ENCODE measurements at places on chromosomes 6 and 20.

DNA sequence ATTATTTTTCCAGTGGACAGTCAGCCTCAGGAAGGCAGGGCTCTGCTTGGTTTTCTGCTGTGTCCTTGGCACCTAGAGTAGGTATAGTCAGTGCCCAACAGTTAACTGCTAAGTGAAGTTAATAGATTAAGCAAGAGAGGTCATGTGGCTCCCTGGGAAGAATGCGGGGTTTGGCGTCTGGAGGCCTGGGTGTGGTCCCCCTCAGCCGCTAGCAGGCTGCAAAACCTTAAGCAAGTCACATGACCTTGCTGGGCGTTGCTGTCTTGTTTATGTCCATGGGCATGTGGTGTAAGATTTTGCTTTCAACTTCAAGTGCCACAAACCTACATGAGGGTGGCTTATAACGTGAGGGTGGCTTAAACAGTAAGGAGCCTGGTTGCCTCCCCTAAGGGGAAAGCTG is 75.5 kb upstream of the SCP2D1 start:
- no peak for DNase-seq

DNA sequence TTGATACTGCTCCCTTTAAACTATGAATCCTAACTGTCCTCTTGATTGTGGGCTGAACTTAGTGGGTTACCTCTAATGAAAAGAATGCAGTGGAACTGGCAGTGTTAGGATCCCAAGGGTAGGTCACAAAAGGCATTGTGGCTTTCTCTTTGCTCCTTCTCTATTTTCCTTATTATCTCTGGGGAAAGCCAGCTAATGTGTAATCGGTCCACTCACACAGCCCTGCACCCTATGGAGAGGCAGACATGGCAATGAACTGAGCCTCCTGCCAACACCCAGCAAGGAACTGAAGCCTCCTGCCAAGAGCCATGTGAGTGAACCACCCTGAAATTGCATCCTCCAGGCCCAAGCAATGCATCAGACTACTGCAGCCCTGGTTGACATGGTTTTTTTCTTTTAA is 24.6 kb upstream of the ZNF133 start:
- DNase-seq: no peak

DNA sequence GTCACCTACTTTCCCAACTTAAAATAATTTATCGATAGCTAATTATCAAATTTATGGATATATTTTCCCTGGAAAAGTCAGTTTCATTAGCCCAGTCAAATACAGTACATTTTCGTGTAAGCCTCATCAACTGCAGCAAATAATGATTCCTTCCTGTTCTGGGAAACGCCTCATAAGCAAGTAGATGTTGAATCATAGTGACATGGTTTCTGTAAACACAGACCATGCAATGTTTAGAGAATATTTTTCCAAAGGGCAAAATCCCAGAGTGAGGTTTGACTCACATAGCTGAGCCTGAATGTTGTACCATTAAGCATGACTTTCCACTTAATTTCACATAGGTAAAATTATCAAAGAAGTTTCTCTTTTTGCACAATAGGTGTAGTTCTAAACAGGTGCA is 16.7 kb upstream of the VNN1 start:
- peak; percentile 73 for DNase-seq

GRCh38 chr6:68639826-68640490 is 4.9 kb downstream of the ADGRB3 start:
- DNase-seq: no peak

DNA sequence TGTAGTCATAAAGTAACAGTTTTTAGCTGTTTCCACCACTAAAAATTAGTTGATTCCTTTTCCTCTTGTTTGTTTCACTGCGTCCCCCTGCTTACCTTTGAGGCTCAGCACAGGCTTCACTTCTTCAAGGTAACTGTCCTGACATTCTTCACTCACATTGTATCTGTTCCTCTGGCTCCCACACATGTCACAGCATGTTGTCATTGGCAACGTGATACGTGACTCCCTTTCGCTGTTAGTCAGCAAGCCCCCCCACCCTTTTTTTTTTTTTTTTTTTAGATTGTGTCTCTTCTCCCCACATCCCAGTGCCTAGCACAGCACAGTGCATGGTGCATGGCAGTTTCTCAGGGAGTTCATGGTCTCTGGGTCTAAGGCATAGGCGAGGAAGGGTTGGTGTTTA is 13.3 kb downstream of the VAPB start:
- no peak for DNase-seq

- no peak for DNase-seq
Measured at GRCh38 chr6:136607204-136607931, 57.1 kb upstream of the MAP7 start.

- no peak for DNase-seq
Measured at GRCh38 chr6:156978948-156979347, 201.8 kb downstream of the ARID1B start.

- no peak for DNase-seq
Measured at GRCh38 chr6:32149092-32149755, 2.5 kb downstream of the PRRT1 start.

- no peak for DNase-seq
Measured at GRCh38 chr6:297571-298232, 5.4 kb downstream of the DUSP22 start.

GRCh38 chr6:109768485-109768884 is 77.4 kb downstream of the FIG4 start:
- DNase-seq: no peak

DNA sequence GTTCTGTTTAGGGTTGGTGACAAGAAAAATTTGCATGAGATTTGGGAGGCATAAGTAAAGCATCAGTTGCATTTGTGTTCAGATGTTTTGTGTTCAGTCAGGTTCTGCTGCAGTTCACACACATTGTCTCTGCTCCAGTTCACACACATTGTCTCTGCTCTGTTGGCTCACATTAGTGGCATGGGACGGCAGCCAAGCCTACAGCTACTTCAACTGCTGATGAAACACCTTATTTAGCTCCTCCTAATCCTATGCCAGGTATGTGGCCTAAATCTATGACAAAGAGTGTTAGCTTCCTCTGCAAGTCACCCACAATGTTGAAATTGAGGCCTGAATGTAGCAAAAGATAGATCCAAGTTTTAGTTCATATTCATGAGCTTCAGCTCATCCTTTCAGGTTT is 278.1 kb upstream of the SYNCRIP start:
- no peak for DNase-seq

DNA sequence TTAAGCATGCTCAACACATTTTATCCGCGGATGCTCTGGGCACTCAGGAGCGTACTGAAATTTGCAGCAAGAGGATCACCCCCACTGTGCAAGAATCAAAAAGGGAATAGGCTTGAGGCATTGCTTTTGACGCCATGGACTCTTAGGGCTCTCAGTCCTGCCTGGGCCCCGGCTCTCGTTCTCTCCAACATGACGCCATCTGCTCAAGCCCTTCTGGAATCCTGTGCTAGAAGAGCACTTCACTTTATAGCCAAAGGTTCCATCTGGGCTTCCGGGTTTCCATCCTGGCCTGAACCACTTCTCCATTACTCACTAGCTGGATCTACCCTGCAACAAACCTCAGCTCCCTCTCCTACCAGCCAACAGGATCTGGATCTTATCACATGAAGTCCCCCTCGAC is 105.3 kb downstream of the FOXF2 start:
- no peak for DNase-seq

- DNase-seq: no peak
Measured at GRCh38 chr6:41406728-41407489, 71.5 kb downstream of the NCR2 start.

DNA sequence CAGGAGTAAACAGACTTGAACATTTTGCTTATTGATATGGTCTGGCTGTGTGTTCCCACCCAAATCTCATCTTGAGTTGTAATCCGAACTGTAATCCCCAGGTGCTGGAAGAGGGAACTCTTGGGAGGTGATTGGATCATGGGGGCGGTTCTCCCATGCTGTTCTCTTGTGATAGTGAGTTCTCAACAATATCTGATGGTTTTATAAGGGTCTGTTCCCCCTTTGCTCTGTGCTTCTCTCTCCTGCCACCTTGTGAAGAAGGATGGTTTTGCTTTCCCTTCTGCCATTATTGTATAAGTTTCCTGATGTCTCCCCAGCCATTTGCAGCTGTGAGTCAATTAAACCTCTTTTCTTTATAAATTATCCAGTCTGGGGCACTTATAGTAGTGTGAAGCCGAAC is 40.0 kb downstream of the MYLIP start:
- DNase-seq: no peak

- no peak for DNase-seq
Measured at GRCh38 chr6:20633566-20634340, 99.5 kb downstream of the CDKAL1 start.

DNA sequence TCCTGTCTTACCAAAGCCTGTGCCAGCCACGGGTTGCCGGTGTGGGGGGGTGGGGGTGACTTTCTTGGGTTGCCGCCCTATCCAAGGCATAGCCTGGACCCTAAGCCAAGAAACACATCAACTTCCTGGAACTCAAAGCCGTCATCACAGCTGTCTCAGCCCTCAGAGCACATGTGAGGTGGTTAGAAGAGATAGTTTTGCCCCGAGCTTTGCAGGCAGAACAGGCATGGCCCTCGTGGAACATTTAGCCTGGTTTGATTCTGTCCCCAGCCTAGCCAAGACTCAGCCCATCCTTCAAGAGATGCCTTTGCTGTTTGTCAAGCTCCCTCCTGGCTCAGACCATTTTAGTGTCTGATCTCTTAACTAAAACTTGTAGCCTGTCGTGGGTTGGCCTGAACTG is 64.9 kb downstream of the RREB1 start:
- no peak for DNase-seq

DNA sequence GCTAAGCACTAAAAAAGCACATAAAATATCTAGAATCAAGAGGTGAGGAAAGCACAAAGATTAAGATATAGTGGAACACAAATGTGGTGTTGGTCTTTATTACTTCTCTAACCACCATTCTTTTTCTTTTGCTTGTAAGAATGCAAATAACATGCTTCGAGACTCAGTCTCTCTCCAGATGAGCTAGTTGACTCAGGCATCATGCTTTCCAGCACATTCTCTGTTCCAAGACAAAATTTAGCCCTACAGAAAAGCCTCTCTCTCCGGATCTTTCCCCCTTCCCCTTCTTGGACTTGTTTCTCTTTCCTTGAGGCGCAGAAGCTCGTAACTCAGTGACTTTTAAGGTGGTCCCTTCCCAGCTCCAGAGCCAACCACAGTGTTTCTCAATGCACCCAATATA is 91.0 kb downstream of the FNDC1 start:
- no peak for DNase-seq

GRCh38 chr20:33113387-33113908 is 34.0 kb downstream of the BPIFB4 start:
- DNase-seq: no peak

Measured in amniotic stem cell (primary cell).